ENCODE measurements at places on chromosomes 1 and 21.

- no peak for DNase-seq
These were observed 185.5 kb downstream of the ZNF281 start for GRCh38 chr1:200224315-200224714.

DNA sequence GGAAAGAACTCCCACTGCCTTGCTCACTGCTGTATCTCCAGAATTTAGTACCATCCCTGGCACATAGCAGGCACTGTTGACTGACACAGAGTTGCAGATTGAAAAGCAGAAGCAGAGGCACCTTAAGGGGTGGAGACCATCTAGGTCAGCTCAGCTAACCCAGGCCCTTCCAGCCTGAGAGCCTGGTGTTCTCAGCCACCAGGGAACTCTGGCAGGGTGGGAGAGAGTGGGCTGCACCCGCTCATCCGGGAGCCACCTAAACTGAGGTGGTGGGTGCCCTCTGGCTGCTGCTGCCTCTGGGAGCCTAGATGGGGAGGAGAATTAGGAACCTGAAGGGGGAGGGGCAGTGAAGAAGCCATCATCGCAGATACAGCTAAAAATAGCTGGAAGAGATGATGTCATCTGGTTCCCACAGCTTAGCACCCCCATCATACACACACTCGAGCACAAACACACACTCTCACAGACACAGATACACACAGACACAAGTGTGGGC is 1.5 kb upstream of the TSPAN1 start:
- no peak for DNase-seq

- DNase-seq: no peak
These were observed 2.3 kb upstream of the RIPK4 start for GRCh38 chr21:41769111-41769510.

- no peak for DNase-seq
These were observed 131.2 kb downstream of the AK5 start for GRCh38 chr1:77412820-77413530.

DNA sequence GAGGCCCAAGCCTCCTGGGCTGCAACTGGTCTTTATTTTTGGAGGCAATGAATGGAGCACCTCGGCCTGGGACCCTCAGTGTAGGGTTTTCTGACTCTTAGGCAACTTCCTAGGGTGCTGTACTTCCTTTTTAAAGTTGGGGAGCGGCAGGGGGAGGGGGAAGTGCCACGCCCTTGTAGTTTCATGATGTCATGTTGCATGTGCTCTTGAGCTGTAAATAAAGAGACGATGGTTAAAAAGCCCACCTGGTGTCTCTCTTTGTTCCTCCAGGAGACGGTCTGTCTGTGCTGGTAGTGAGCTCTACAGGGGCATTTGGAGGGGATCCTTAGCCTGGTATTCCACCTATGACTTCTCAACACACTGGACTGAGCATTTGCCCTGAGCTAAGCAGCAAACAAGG is 10.3 kb upstream of the AGTRAP start:
- DNase-seq: no peak

DNA sequence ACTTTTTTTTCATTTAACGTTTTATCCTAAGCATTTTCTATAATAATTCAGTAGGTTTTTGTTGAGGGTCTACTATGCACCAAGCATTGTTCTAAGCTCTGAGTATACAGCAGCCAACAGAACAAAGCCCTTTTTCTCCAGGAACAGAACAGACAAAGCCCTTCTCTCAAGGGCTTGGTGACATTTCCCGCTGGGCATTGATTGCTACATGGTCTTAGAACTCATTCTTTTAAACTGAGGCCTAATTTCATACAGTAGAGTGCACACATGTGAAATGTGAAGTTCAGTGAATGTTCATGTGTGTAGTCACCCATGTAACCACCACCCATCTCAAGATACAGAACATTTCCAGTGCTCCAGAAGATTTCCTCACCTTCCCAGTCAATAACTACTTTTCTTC is 15.2 kb upstream of the PDIK1L start:
- DNase-seq: no peak

Data from activated naive CD4-positive, alpha-beta T cell treated with Interleukin-2 at 50 U/mL for 16 hours (primary cell).